NK-92 treated with Interleukin-12 subunit alpha and Interleukin-12 subunit beta, amount 100 ng/mL, for 24 hours (cell line): ENCODE measurements at places on chromosomes 12 and 14.

DNA sequence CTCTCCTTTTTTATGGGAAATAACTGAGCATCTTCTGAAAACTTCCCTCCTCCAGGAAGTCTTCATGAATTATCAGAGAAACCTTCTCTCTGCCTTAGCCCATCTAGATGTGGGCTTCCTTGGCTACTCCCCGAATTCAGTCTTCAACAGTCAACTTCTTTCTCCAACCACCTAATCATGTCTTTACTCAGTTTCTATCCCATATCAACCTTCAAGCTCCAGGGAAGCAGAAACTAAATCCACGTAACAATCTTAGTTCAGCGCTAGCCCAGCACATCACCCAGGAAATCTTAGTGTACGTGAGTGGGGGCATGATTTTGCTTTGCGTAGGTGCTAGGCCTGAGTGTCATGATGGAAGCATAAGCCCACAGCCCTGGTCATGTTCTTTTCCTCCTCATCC is 12.7 kb upstream of the KRT77 start:
- DNase-seq: no peak

DNA sequence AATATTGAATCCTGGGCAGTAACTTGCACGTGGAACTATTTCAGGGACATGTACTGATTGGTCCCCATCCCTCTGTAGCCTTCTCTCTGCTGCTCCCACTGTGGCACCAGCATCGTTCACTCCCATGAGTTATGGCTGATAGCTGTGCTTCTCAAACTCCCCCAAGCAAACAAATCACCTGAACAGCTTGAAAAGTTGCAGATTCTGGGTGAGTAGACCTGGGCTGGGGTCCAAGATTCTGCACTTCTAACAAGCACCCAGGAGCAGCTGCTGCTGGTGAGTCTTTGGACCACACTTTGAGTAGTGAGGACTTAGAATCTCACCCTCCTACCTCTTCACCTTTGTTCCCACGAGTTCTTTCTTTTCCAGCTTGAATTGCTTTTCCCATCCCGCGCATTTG is 49.4 kb upstream of the ZFP36L1 start:
- no peak for DNase-seq

GRCh38 chr14:103628221-103628683 is 759 bp upstream of the KLC1 start:
- no peak for DNase-seq

DNA sequence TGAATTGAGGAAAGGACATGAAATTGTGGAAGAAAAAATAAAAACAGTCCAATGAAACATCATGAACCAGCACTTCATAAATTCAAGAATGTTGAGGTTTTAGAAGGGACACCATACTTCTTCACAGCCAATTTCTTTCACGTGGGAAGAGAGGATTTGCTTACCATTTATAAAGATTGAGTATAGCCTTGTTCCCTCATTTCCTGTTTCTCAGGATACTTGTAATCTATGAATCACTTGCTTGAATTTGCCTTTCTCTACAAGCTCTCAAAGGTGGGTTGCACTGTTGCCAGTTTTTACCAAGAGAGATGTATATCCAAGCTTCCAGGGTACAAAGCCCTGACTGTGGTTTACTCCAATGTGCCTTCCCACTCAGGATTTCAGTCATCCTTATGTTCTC is 116.1 kb downstream of the DUSP6 start:
- DNase-seq: no peak

DNA sequence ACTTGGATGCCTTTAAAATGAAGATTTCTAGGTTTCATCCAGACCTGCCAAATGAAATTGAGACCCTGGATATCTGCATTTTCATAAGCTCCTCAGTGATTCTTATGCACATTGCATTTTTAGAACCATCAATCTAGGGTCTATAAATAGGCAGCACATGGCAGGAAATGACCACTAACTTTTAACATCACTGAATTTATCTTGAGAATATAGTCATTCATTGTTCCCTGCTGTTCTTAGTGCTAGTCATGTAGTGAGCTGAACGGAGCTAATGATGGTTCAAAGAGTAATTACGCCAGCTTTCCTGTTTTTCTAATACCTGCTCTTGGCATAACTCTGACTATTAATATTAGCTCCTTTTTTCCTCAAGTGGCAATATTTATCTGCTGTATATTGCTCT is 91.6 kb downstream of the TPH2 start:
- no peak for DNase-seq

- no peak for DNase-seq
Measured at GRCh38 chr12:62647586-62647985, 181.0 kb downstream of the MON2 start.

DNA sequence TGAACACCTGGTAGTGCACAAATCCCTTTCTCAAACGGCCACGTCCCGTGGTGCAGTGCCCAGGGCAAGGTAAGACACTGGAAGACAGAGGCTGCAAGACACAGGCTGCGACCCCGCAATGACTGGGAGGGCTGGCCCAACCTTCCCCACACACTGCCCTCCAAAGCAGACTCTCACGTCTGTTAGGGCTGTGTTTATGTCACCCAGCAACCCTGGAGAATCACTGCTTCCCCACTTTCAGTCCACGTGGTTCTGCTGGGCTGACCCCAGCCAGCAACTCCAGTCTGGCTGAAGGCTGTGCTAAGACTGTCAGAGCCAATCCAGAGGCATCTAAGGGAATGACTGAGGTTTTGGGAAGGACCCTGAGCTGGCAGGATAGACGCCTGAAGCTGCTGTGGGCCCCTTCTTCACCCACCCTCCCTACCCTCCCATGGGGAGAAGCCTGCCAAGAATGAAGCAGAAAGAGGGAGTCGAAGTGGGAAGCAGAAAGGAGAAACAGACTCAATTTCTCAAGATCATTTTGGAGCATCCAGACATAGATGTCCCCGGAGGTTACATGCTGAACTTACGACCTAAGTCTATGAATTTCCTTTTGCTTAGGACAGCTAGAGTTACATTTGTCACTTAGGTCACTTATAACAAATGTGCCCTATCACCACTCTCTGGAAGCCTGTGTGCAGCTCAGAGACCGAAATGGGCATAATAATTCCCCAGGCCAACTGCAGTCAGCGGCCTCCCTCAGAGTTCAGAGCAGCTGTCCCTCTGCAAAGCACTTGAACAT is 11.7 kb downstream of the KDM2B start:
- no peak for DNase-seq
